ENCODE measurements at places on chromosomes 13 and 19.

DNA sequence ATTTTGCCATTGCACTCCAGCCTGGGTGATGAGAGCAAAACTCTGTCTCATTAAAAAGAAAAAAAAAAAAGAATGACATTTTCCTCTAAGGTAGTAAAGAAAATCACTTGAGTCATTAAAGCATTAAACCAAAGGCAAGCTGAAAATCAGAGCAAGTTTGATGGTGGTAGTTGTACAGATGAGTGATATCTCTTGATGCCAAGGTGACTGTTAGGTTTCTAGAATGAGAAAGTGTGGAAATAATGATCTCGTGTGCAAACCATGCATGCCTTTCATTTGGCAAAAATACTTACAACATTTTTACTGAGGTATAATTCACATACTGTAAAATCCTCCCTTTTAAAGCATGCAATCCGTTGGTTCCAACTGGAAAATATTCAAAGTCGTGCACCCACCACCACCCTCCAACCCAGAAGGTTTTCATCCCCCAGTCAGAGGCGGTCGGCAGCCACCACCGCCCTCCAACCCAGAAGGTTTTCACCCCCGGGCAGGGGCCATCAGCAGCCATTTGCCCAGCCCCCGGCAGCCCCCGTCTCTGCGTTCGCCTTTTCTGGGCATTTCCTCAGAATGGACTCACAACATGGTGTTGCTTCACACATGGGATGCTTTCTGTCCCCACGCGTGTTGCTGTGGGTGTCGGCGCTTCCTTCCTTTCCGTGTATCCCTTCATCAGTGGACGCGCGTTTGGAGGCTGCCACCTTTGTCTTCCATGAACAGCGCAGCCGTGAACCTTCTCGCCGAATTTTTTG, 90.2 kb downstream of the ATP11A start:
- DNase-seq, result no peak

DNA sequence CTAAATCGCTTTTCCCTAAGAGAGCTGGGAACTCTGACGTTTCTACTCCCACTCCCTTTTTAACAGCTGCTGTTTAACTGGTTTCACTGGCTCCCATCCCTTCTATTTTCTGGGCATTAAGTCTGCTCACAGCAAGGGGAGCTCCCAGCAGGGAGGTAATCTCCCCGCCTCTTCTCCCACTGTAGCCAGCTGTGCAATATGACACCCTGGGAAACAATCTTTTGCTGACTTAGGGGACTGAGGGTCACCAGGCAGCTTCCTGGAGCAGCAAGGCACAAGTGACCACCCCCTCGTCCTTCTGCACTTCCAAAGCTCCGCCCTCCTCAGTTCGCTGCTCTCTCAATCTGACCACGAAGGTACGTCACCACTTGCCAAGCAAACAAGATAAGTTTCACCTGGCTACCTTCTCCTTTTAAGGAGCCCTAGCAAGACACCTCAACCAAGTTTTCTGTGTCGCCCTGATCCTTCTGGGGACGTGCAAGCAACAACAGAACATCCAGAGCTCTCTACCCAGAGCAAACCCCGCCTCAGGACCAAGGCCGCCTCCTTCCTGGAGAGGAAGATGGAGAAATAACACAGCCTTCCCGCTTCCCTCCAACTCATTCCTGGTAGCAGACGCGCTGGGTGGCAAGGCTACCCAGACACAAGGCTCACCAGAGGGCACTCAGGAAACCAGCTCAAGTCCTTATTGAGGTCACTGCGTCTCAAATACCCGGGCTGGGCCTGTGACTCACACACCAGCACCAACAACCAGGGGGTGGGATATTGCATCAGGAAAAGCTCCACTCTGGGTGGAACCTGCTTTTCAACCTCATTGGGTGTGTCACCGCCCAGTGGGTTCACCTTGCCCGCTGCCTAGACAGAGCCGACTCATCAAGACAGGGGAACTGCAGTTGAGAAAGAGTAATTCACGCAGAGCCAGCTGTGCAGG, 92.4 kb downstream of the STK24 start:
- no peak for DNase-seq

DNA sequence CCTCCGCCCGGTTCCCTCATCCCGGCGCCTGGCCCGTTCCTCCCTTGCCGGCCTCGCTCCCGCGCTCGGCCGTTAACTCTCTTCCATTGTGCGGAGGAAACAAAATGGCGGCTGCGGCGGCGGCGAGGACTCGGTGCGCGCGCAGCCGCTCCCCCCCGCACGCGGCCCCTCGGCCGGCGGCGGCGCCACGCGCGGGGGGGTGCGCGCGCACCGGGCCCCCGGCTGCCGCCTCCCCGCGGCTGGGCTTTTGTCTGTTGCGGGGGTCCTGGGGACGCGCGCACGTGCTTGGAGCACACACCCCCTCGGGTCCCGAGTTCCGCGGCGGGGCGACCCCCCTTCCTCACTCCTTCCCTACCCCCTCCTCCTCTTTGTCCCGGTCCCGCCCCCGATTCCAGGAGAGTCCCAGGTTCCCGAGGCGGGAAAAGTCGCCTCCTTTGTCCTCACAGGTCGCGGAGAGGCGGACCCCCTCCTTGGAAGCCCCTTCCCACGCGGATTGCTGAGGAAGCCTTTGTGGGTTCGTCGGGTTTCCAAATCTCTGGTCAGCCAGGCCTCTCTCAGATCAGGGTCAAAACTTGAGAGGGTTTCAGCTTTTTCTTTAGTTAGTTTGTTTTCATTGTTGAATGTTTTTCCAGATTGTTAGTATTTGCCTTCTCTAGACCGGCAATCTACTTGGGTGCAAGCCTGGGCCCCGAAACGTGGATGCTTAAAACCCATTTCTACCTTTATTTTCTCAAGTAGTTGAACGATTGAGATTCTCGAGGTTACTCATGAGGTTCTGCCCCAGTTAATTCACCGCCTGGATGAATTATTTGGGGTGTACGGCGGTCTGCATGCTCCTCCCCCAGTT, 687 bp downstream of the ILF3 start:
- DNase-seq, result peak; percentile 36

DNA sequence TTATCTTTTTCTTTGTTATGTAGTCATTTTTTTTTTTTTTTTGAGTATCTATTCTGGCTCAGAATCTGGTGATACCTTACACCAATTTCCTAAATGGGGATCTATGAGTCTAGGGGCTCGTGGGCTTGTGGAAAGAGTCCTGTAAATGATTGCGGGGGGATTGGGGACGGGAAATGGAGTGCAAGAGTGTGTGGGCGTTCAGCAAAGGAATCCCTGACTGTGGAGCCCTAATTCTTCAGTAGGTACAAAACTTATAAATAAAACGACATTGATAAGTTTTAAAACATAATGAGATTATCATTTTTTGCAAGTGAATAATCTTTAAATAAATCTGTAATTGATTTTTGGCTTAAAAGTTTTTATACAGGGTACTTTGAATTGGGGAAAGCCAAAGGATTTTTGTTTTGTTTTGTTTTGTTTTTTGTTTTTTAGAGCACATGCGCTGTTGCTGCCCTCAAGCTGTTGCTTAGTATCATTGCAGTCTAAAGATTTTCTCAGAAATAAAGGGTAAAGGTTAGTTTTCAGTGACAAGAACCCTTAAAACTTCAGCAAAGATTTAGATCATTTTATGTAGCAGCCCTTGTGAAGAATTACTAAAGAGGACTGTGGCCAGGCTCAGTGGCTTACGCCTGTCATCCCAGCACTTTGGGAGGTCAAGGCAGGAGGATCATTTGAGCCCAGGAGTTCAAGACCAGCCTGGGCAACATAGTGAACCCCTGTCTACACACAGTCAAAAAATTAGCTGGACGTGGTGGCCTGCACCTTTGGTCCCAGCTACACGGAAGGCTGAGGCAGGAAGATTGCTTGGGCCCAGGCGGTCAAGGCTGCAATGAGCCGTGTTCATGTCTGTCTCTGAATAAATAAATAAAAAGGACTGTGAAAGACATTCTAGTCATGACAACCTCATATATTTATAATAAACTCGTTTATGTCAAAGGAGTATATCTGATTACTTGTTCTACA, 1.7 kb downstream of the ERCC5 start:
- DNase-seq, result peak; percentile 64

DNA sequence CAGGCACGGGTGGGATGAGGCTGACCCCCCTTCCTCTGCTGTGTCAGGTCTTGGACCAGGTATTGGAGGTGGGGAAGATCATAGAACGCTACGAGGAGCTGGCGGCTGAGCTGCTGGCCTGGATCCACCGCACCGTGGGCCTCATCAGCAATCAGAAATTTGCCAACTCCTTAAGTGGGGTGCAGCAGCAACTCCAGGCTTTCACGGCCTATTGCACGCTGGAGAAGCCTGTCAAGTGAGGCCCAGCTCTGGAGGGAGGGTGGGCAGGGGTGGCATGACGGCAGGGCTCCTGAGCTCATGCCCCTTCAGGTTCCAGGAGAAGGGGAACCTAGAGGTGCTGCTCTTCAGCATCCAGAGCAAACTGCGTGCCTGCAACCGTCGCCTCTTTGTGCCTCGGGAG, 35.3 kb downstream of the SPTBN4 start:
- DNase-seq, result no peak

DNA sequence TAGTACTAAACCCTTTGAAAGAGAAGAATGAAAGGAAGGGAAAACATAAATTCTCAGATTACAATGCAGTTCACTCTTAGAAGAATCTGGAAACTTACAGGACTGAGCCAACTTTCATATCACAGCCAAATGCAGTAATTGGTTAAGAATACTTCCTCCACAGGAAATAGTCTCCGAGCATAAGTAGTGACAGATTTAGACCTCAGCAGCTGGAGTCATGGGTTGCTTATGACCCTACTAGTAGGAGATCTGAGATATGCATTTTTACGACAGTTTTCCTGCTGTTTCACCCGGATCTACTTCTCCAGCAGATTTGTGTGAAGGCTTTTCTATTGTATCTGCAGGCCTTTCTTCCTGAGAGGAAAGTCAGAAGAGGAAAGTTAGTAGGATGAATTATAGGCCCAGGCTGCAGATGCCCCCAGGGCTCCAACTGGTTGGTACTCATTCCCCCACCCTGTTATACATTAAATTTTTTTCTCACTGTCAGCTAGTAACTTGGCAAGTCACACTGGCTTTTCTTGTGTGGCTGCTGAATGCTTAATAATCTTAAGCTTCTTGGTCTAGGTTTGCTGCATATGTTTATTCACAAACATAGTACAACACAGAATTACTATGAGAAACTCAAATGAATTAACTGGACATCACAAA, 1241.5 kb upstream of the MIR17HG start:
- DNase-seq, result no peak

All from cerebellar cortex (tissue), 1 donor.